ENCODE measurements at places on chromosomes 16 and 17.
A peak's percentile ranks its signal among the peaks of the same experiment; 100 is the strongest.

GRCh38 chr16:10728003-10728887 is 15.4 kb upstream of the NUBP1 start:
- no peak for DNase-seq

DNA sequence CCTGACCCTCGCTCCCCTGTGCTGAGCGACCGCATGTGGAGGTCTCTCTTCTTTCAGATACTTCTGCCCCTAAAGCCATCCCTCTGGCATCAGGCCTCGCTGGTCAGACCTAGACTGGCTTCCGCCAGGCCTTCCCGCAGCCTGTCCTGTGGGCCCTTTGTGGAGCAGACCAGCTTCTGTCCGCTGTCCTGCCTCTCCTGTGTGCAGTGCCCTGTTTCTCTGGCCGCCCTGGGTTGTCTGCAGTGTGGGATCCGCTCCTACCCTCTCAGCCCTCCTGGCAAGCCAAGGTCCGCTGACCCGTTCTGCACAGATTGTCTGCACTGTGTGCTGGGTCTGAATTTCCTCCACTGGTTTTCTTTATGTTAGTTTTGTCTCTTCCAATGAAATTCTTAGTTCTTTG is 21.5 kb upstream of the MC1R start:
- no peak for DNase-seq

DNA sequence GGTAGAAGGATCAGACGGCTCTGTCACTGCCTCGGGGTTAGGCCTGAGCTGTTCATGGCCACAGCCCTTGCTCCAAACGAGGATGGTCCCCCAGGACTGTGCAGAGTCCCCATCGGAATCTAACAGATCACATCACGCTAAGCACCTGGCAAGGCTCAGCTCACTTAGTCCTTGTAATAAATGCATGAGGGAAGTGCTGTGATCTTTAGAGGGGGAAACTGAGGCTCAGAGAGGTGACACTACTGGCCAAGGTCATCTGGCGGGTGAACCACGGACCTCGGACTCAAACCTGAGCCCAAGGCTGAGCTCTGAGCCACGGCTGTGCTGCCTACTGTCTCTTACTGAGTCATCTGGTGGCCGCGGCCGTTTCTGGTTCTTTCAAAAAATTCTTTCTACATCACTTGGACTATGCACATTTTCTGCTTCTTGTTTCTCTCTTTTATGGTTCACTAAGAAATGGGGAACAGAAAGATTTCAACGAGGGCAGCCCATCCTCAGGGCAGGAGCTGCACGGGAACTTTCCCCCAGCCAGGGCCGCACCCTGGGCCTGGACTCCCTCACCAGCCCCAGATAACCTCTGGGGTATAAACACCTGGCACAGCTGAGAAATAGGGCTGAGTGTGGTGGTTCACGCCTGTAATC is 55.6 kb downstream of the COTL1 start:
- DNase-seq: no peak

DNA sequence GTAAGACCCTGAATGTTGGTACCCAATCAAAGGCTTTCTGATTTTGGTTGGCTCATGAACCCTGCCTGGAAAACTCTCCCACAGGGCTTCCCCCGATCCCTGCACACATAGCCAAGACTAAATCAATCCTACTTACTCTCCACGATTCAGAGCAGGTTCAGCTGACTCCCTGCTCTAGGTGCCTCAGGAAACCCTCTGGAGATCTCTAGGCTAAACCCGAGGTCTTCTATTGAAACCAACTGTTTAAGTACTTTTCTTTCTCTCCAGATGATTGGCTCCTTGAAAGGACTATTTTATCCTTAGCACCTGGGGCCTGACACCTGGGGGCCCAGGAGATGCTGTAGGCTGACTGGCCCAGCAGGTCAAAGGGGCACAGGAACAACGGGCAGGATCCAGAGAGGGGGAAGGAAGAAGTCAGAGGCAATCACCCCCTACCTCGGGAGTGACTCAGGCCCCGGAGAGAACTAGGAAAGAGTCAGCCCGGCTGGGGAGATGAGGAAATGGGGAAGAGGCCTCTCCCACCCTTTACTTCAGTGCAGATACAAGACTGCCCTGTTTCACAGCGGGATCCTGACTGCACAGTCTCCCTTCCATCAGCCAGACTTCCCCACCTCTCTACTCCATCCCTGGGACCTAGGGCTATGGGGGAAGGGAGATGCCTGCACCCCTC is 2.0 kb downstream of the TBC1D10B start:
- DNase-seq: peak; percentile 23

- DNase-seq: peak; percentile 24
Observed at GRCh38 chr17:15884731-15885130, 60.2 kb upstream of the ADORA2B start.

DNA sequence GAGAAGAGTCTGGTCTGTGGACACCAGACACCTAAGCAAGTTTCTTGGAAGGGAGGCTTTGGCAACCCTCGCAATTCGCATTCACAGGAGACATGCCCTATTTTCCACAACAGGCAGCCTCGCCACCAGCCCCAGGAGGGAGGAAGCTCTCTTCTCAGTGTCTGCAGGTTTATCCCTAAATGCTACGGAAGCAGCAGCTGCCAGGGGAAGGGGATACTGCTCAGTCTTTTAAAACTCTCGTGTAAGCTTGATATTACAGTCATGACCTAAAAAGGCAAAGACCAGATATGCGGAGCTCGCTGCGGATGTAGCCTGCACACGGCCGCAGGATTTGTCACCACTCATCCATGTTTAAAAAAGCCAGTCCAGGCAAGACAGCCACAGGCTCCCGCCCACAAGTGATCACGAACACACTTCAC is 159.2 kb upstream of the RPH3AL start:
- no peak for DNase-seq

GRCh38 chr17:1557355-1558095 is 5.1 kb downstream of the PITPNA start:
- no peak for DNase-seq

Data from fibroblast of skin of left quadriceps (primary cell).